ENCODE measurements at places on chromosomes 5 and 9.
A peak's percentile ranks its signal among the peaks of the same experiment; 100 is the strongest.

DNA sequence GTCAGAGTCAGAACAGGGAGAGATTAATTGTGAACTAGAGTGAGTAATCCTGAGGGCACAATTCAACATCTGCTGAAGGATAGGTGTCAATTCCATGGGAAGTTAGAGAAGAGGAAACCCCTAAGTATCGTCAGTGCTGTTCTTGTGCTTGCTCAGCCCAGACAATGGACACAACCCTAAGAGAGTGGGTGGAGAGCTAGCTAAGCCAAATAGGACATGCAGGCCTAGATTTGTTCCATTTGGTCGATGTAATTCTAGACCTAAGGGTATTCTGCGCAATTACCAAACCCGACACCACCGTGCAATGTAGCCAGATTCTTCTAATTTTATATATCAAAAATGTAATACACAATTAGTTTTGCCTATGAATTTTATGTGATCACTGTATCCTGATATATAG, 431.6 kb downstream of the SH3GL2 start:
- DNase-seq = no peak

DNA sequence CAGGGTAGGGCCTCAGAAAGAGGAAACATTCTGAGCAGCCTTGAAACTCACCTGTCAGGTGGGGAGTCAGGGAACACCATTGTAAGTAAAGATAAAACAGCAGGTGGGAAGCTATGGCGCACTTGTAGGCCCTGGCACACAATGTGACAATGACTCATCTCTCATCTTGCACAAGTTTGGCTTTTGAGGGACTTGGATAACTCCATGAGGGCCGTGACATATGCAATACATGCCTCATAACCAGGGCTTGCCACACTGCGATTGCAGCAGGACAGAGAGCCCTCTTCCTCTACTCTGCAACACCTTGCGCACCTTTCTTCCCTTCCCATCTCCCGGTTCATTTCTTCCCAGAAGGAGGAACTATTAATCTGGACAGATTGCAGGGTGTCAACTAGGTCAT, 144.9 kb downstream of the CEP120 start:
- no peak for DNase-seq

DNA sequence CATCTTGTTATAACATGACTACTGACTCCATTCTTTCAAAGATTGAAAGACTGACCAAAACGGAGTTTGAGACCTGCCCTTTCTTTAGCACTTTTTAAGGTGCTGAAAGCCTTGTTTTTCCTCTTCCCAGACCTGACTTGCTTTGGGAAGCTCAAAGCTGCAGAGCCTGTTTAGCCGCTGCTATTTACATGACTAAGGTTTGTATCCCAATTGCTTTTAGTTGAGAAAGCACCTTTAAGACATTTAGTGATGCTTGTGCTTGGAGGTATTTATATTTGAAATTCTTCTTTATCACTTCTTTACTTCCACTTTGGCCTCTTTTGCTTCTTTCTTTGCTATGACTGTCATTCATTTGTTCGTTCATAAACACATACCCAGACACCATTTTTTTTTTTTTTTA, 182.6 kb upstream of the ELL2 start:
- no peak for DNase-seq

DNA sequence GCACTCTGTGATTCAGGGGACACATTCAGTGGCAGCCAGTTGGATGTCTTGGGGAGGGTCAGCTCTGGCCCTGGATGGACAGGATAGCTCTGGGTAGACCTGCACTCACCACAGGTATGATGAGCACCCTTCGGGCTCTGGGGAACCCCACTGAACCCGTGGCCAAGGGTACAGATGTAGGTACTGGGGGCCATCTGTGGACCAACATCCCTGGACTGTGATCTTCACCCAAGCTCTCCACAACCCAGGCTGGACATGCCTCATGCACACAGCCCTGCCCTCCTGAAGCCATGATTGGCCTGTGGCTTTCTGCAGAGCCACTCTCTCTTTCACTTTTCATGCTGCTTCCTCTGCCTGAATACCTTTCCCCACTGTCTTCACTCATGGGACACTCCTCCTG, 15.6 kb upstream of the ACSL6 start:
- no peak for DNase-seq

DNA sequence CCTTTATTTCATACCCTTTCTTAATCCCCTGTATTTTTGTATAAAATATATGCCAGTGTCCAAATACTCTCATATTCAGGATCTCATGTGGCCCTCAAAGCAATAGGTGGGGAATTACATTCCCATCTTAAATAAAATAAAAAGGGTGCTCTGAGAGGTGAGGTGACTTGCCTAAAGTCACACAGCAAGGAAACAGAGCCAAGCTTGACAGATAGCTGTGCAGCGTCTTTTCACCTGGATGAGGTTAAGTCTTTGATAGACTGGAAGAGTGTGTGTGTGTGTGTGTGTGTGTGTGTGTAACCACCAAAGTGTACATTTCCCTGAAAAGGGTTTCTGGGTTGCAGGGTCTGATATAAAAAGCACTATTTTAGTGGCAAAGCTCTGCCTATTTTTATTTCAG, 12.4 kb downstream of the MSX2 start:
- no peak for DNase-seq

GRCh38 chr5:125987677-125988255, 435.4 kb upstream of the GRAMD2B start:
- DNase-seq = no peak

- no peak for DNase-seq
Measured at GRCh38 chr5:75753182-75753581, 35.9 kb upstream of the POC5 start.

DNA sequence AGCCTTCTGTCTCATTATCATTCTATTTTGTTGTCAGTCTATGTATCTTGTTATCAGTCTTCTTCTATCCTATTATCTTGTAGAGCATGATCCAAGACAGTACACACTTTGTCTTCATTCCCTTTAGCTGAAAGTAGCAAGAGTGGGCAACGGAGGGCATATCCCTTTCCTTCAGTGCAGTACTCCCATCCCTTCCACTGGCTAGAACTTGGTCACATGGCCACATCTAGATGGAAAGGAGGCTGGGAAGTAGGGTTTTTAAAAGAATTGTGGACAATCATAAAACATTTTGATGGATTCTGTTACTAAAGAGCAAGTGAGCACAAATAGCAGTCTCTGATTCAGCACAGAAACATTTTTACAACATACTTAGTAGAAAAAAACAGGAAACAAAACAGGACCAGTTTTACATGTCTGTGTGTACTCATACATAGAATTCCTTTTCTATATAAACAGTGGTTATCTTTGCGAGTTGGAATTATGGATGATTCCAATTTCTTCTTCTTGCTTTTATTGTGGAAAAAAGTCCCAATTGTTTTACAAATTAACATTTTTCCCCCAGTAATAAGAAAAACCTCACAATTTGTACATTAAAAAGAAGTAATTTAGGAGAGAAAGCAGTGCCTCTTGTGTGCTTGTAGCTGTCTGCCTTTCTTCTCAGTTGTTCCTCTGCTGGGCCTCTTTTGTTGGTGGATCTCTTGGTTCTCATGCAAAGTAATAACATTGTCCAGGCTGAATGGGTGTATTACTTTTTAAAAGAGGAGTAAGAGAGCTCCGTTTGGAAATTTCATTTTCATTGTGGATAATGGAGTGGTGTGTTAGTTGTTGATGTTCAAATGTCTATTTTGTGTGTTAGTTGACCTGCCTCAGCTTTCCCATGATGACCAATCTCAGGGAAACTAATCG, 410.9 kb upstream of the TRPC7 start:
- DNase-seq = peak; percentile 14

GRCh38 chr5:93894601-93895354, 153.4 kb upstream of the POU5F2 start:
- DNase-seq = no peak

GRCh38 chr5:118553662-118554061, 434.7 kb downstream of the DTWD2 start:
- peak; percentile 98 for DNase-seq

- DNase-seq = no peak
Measured at GRCh38 chr9:91247278-91247677, 114.4 kb downstream of the AUH start.

DNA sequence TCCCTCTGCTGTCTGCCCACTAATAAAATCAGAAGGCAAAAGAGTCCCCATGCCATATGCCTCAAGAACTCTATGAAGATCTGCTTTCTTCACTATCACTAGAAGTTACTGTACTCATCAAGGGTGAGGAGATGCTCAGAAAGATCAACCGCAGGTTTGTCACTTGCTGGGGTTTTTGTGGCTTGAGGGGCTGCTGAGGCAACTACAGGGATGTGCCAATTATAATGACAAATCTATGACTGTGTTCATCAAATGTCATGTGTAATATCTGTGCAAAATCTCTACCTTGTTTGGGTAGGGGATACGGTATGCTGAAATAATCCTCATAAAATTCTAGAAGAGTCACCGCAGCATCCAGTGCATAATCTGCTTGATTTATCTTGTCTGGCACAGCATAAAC, 13.0 kb downstream of the ERAP1 start:
- DNase-seq = no peak

- DNase-seq = no peak
Measured at GRCh38 chr5:138932171-138932810, 57.2 kb upstream of the LRRTM2 start.

- no peak for DNase-seq
Measured at GRCh38 chr9:37746448-37747270, 6.9 kb upstream of the TRMT10B start.

DNA sequence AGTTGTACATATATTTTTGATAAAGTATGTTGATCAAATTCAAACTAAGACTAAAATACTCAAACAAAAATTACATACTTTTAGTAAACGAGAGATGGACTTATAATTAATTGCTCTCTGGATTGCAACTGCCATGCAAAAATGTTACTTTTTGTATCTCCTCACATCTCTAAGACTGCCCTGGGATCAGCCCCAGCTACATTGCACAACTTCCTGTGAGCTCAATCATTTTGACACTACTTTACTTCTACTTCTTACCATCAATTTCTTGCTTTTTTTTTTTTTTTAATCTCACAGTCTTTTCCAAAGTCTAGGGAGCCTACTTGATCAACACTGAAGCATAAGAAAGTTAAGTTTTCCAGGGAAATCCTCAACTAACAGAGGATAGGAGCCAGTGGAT, 506.0 kb upstream of the CDH10 start:
- DNase-seq = no peak

DNA sequence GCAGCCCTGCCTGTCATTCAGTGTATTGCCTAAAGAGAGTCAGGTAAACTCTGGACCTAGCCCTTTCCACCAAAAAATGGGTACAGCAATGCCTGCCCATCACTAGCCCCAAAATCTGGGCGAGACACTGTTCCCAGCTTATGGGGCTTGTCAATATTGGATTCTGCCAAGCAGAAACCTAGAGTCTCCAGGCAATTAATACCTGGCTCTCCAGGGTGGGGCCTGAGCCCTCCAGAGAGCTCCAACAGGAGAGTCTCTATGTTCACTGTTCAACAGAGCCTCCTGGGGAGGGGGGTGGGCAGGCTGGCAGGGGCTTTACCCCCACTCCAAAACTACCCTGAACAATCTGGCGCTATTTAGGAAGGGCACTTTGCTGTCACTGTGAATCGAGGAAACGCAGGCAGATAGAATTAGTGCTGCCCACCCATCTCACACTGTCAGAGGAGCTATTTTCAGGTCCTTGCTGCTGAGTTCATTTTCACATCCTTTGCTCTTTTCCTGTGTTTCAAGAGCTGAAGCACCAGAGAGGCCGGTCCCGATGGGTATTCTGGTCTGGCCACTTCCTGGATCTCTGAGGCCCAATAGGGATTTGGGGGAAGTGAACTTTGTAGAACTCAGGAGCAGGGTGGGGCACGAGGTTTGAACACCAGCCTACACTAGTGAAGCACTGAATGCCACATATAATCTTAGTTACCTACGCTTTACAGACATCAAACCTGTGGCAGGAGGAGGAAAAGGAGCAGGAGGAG, 121.8 kb downstream of the C5orf15 start:
- no peak for DNase-seq

- no peak for DNase-seq
Measured at GRCh38 chr5:138745268-138745667, 8.0 kb upstream of the CTNNA1 start.

- no peak for DNase-seq
Measured at GRCh38 chr9:20016611-20017010, 227.8 kb upstream of the SLC24A2 start.

DNA sequence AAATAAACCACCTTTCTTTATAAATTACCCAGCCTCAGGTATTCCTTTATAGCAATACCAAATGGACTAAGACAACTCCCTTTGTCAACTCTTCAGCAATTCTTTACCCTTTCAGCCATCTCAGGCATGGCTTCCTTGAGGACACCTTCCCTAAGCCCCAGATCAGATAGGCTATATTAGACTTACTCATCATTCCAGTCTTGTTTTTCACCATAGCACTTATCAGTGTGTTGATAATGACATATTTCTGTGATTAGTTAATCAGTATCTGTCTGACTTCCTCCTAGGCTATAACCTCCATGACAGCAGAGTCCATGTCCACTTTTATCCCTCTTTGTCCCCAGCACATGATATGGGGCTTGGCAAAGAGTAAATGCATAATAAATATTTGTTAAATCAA, 238.1 kb downstream of the ACTL7B start:
- DNase-seq = no peak

GRCh38 chr9:92247296-92247695, 46.2 kb downstream of the IARS1 start:
- DNase-seq = peak; percentile 18

- no peak for DNase-seq
Measured at GRCh38 chr5:117094114-117094815, 519.6 kb upstream of the SEMA6A start.

- DNase-seq = no peak
Measured at GRCh38 chr5:135600971-135601381, 22.2 kb upstream of the CXCL14 start.

DNA sequence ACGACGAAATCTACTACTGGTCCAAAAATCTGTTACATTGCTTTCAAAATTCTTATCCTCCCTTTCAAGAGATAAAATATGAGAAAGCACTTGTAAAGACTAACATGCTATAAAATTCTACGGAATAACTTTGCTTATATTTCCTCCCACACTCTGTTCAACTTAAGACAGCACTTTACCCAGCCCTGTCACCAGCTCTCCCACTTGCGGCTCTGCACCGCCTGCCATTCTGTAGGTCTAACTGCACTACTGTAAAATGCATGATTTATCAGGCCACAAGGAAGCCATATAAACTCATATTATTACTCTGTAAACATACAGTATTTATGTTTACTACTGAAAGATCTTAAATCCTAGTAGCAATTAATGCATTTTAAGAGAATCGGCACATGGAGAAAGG, 11.4 kb downstream of the CTNND2 start:
- no peak for DNase-seq

DNA sequence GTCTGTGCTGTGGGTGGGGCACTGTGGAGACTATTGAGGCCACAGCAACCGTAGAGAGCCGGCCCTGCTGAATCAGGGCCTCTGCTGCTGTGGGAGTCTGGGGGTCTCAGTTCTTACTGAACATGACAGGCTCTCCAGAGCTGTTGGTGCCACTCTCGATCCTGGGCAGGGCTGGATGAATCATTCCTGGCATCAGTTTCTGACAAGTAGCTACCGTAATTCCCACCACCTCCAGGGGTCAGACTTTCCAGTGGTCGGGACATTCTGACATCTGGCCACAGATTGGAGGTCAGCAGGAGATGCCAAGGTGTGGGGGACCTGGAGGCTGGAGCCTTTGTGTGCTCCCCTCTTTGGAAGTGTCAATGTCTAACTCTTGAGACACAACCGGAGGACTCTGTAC, 188.4 kb downstream of the IRX2 start:
- no peak for DNase-seq

GRCh38 chr5:6596388-6596787, 36.5 kb downstream of the NSUN2 start:
- no peak for DNase-seq

Measured in skeletal muscle cell (primary cell).